ENCODE measurements at places on chromosomes 6 and 20. TPM values are rescaled to one million over a fixed set of nuclear protein-coding genes. Genes with fewer than 3 reads are reported as not detected.

DNA sequence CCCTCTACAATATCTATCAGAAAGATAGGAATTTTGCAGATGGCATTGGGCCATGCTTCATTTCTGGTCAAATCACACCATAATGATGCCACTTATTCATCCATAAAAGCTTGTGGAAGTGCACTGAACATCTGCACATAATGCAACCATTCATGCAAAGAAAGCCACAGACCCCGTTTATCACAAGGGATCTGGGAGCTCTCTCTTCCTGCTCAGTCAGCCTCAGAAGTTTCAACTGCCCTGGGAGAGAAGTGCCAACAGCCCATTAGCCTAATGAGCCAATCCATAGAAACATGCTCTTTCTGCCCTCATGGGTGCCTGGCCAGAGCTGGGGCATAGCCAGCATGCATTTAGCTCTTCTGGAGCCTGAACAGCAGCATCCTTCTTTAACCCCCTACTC lies 85.8 kb downstream of the SLC35F1 start:
- H3K27ac ChIP-seq, result no peak overlapping the region
- peaks cover 2% of the 10 kb centered on the region for H3K27me3 ChIP-seq
- no peak overlapping the region for H3K4me3 ChIP-seq
- H3K4me1 ChIP-seq, result no peaks in the 10 kb centered on the region

The TREM2 gene
- total RNA-seq, result not detected

DNA sequence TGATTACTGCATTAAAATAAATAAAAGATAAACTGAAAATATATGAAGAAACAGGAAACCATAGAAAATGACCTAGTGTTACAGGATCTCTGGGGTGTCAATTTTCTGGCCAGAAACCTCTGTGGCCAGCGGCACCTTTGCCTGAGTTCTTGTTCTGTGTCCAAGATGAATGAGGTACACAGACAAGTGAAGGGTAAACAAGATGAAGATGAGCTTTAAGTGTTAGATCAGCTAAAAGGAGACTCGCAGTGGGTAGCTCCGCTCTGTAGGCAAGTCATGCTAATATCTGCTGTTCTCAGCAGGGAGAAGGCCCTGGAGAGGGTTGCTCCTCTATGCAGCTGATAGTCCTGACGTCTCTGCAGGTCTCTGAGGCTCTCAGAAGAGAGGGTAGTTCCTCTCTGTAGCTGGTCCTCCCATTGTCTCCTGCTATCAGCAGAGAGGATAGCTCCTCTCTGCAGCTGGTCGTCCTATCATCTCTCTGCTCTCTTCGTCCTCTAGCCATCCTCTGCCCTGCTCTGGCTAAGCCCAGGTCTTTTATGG lies 35.9 kb upstream of the TBC1D22B start:
- no peaks in the 10 kb centered on the region for H3K27me3 ChIP-seq
- DNase-seq, result no peak
- no peak overlapping the region for H3K27ac ChIP-seq
- no peaks in the 10 kb centered on the region for H3K36me3 ChIP-seq

GRCh38 chr20:41187668-41188067 lies 50.3 kb downstream of the PLCG1 start:
- H3K4me1 ChIP-seq, result no peaks in the 10 kb centered on the region
- no peak overlapping the region for H3K27ac ChIP-seq
- DNase-seq, result no peak
- H3K27me3 ChIP-seq, result peaks cover 4% of the 10 kb centered on the region
- peaks cover 11% of the 10 kb centered on the region for H3K36me3 ChIP-seq

DNA sequence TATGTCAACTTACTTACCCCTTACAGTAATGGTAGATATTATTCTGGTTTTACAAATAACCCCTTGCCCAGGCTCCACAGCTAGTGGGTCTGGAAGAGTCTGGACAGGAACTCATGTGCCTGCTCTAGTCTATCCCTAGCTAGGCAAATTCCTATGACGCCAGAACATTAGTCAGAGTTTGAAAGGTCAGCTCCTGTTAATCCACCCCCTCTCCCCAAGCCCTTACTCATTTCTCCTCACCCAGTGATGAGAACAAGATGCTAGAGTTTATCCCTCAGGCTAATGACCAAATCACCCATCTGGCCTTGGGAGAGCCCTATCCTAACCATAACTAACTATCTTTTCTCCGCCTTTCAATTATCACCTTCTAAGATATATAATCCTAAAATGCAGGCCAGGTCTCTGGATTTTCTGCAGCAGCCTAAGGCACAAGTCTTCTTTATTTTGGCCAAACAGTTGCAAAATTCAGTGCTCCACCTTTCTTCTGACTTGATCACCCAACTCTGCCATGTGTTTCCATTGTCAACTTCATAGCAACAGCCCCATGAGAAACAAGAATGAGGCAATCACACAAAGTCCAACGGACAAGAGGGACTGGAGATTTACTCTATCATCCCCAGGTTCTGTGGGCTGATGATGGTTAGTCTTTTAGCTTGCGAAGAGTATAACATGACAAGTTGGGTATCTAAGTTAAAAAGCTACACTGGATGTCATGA lies 113.3 kb downstream of the TASP1 start:
- DNase-seq, result no peak
- H3K4me1 ChIP-seq, result peaks cover 4% of the 10 kb centered on the region
- no peak overlapping the region for H3K27ac ChIP-seq
- no peaks in the 10 kb centered on the region for H3K27me3 ChIP-seq

- peaks cover 40% of the 10 kb centered on the region for H3K4me1 ChIP-seq
- peaks cover 20% of the 10 kb centered on the region for H3K36me3 ChIP-seq
- H3K4me3 ChIP-seq, result no peak overlapping the region
- H3K27ac ChIP-seq, result peak overlapping the region; percentile 23
- DNase-seq, result no peak
Observed at GRCh38 chr6:45667766-45668165, 290.0 kb upstream of the SUPT3H start.

DNA sequence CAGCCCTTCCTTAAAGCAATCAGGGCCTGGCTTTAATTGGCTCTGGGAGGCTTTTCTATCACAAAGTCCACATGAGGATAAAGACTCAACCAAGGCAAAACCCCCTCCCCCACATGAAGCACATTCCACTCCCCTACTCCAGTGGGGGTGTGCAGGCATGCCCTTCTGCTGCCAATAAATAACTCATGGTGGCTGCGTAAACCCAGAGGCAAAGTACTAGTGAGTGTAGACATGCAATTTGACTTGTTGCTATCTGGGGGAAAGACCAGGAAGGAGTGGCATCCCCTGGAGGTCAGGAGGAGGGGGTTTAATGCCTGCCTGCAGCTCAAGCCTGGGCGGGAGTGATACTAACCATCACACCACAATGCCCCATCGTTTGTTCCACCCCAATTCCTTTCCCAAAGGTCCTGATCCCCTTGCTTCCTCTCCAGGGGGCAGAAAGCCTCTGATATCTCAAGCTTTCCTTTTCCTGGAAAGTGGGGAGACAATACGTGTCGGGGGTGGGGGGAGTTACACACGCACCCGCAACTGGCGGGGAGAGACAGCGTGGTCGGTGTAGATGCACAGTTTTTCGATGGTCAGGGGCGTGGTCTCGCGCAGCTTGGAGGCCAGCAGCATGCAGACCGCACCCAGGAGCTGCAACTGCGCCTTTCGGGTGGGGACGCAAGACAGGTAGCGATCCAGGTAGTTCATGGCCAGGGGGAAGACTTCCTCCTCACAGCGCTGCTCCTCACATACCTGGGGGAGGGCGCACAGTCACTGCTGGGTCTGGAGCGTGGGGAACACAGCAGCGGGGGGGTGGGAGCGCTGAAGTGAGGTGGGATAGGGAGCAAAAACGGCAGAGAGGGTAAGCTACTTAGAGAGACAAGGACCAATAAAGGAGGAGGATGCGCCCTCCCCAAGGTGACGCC lies 1.5 kb downstream of the CCND3 start:
- H3K4me1 ChIP-seq, result peaks cover 57% of the 10 kb centered on the region
- H3K36me3 ChIP-seq, result peaks cover 52% of the 10 kb centered on the region
- peak overlapping the region; percentile 93 for H3K4me3 ChIP-seq

GRCh38 chr20:58651946-58652605 lies 993 bp downstream of the STX16 start:
- peaks cover 39% of the 10 kb centered on the region for H3K36me3 ChIP-seq
- DNase-seq, result peak; percentile 65
- H3K4me3 ChIP-seq, result peak overlapping the region; percentile 98
- no peaks in the 10 kb centered on the region for H3K27me3 ChIP-seq

The SESN1 gene
- 7.3 TPM for total RNA-seq
